ENCODE measurements at places on chromosomes 7 and 10. TPM values are rescaled to one million over a fixed set of nuclear protein-coding genes. Genes with fewer than 3 reads are reported as not detected.

DNA sequence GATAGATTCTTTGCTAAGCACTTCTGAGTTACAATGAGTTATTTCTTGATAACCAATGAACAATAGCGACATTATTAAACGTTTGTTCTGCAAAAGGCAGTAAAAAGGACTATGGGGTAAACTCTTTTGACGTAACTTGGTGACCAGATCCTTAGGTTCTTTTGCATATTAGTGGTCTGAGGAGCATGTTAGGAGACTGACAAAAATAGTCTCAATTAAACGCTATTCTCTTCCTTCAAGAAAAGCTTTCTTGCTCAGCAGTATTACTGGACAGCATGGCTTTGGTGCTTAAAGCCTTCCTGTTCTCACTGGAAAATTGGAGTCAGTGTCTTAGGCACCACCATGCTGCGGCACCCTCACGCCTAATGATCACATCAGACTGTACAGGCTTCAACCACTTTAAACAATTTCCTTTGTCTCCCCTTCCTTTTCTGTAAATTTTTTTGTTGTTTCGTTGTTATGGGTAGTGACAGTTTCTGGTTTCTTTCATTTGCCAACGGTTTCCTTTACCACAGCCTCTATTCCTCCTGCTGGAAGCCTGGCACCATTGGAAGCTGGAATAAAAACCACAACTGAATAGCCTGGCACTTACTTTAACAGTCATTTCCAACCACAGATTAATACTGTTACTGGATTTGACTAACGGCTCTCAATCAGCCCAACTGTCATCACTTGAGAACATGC, 49.2 kb upstream of the FAM133B start:
- DNase-seq: no peak

DNA sequence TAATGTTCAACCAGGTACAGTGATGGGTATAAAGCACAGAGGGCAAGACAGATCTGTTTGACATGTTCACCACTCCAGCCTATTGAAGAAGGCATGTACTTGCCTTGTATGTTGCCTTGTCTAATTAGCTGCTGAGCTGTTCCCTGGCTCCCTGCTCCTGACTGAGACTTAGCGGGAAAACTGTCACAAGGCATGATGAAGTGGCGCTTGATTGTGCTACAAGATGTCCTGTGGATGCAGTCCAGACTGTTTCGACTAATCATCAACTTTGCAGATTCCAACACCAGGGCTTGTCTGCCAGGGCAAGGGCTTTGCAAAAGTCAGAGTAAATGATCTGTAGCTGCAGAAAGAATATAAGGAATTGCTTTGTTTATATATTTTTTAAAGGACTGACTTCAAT, 136.2 kb upstream of the NRBF2 start:
- DNase-seq: no peak

- DNase-seq: no peak
Measured at GRCh38 chr7:1020849-1021251, 23.5 kb upstream of the GPR146 start.

- DNase-seq: no peak
Measured at GRCh38 chr10:7315906-7316305, 94.9 kb downstream of the SFMBT2 start.

GRCh38 chr10:76192151-76192550, 760.7 kb downstream of the LRMDA start:
- no peak for DNase-seq

DNA sequence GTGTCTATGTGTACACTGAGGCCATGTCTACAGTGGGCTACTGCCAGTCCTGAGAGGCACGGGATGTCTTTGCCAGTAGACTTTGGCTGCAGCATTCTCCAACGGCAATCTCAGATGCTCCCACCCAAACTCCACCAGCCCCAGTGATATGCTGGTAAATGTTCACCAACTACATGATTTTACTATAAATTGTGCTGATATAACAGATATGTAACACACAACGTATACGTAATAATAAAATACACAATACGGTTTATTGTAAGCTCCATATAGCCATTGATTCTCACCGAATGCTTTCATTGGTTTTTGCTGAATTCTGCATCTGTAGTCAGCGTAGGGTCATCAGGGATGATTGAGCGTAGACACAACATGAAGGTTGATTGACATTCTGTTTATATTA, 47.3 kb upstream of the C7orf33 start:
- no peak for DNase-seq

DNA sequence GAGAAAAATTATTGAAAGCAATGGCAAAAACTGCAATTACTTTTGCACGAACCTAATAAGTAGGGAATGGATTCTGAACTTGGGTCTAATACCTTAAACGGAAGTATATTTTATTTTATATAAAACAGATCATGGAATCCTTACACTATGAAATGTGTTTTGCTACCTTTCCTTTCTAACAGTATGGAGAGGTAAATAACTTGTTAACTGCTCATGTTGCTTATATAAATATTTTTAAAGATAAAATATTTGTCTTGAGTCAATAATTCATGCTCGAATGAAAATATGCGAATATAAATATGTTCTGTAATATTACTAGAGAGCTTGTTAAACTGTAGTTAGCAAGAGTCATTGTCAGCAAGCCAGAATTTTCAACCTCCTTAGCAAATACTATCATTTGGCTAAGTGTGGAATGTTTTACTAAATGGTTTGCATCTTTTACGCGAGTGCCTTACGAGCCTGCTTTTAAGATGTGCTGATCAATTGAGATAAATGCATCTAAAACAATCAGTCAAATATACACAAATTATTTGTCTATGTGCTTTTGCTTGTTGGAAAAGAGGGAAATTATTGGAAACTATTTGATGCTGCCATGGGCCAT, 5.9 kb downstream of the GNAT3 start:
- no peak for DNase-seq

DNA sequence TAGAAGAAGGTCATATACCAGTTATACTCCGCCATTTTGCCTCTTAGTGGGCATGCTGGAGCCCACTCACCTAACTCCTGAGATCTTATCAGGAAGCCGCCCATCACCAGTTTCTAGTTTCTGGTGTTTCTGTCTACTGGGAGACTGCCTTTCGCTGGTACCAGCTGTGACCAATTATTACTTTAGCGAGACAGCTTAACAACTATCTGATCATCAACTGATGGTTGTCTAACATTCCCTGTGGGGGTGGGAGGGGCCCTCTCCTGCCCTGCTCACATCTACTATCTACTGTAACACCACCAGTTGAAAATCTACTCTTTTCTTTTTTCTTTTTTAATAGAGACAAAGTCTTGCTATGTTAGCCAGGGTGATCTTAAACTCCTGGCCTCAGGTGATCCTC, 46.2 kb upstream of the C10orf67 start:
- DNase-seq: no peak

- DNase-seq: no peak
Measured at GRCh38 chr7:52705768-52706167, 329.7 kb upstream of the POM121L12 start.

- no peak for DNase-seq
Measured at GRCh38 chr7:136868496-136869000, at the start of gene CHRM2. TSS of gene CHRM2 (plus strand) at chr7:136868652. CDS start at chr7:137014866, 146,214 bp downstream.

GRCh38 chr10:112708461-112708860, 241.6 kb upstream of the TCF7L2 start:
- no peak for DNase-seq

- DNase-seq: no peak
Measured at GRCh38 chr7:80127412-80128160, 7.0 kb upstream of the GNAI1 start.

DNA sequence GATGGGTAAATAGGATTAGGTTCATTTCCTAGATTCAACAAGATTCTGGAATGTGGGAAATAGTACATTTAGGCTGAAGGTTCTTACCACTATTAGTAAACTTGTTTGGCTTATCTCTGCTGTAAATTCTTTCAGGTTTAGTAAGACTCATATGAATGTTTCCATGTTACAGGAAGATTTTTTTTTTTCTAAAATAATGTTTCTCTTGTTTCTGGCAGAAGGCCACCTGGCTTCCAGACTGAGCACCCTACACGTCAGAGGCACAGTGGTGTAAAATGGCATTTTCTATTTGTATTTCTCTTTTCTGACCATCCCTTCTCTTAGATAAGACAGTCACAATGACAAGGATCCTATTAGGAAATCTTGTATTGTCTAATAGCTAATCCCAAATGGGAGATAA, 22.7 kb upstream of the AASS start:
- DNase-seq: no peak

GRCh38 chr10:69885379-69886013, 83.8 kb downstream of the COL13A1 start:
- no peak for DNase-seq

- DNase-seq: no peak
Measured at GRCh38 chr7:105322655-105323277, 66.0 kb downstream of the SRPK2 start.

- DNase-seq: no peak
Measured at GRCh38 chr7:55140221-55140940, 121.6 kb downstream of the EGFR start.

DNA sequence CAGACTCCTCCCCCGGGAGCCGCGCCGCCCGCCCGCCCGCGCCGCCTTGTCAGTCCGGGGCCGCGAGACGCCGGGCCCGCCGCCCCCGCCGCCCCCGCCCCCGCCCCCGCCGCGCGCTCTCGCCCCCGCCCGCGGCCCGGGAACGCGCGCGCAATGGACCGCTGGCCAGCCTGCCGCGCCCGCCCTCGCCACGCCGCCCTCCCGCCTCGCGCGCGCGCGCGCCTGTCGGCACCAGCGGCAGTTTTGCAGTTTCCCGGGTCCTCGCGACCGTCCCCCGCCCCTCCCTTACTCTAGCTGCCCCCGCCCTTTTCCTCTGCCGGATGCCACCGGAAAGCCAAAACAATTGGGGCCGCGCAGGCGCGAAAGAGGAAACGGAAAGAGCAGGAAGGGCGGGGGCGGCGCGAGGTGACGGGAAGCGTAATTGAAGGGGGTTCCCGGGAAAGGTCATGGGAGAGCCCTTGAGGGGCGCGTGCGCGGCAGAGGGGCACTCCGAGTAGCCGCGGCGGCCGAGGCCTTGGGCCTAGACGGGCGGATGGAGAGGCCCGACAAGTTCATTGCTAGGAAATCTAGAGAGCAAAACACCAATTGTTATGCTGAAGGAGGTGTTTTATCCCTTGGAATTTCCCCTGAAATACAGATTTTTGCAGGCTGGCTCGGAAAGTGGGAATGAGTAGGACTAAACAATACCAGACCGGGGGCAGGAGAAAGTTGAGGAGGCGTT, 400 bp upstream of the KBTBD2 start:
- DNase-seq: no peak

DNA sequence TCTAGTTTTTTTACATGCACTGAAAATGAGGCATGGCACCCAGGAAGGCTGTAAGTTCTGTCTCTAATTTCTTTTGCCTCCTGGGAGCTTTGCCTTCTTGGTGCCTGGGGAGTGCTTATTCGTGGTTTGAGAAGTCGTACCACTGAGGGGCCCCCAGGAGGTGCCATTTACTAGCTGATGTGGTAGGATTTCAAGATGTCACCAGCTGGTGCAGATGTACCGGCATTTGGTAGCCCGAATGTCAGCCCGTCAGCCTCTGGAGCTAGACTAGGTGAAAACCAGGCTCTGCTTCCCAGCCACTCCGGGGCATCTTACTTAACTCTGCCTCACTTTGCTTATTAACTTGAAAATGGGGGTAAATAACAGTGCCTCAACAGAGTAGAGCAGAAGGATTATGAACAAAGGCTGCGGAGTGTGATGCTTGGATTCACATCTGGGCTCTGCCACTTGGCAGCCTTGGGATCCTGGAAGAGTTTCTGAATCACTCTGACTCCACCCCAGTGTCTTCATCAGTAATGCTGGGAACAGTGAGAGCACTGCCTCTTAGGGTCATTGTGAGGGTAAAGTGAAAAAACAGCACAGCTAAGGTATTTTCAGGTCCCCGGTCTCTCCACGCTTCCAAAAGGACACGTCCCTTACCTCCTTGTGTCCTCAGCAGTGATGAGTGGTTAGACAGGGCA, 31.4 kb upstream of the BTBD16 start:
- no peak for DNase-seq

GRCh38 chr7:25722856-25723255, 429.1 kb upstream of the NFE2L3 start:
- no peak for DNase-seq

DNA sequence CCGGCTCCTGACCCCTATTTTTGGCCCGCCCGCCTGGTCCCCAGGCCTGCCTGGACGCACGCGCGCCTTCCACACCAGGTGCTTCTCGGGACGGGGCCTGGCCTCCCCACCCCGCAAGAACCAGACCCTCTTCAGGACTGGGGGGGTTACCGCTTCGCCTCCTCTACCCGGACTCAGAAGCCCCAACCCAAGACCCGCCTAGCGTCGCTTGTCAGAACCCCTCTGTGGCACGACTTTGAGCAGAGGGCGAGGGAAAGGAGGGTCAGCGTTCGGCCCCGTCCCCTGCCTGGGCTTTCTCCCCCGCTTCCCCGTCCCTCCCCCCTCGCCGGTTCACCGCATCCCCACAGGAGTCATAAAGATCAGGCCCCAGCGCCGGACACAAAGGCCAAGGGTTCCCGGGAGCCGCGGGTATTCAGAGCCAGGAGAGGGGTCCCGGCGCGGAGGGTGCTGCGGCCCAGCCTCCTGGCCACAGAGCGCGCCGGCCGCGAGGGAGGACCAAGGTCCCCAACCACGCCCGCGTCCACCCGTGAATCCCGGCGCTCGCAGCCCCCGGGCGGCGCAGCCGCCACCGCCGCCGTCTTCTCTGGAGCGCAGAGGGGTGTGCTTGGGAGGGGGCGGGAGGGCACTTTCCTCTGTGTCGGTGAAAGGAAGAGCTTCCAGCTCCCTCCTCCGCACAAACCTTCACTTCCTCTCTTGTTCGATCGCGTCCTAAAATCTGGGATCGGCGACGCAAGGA, 351.9 kb downstream of the DNAJB6 start:
- DNase-seq: no peak

DNA sequence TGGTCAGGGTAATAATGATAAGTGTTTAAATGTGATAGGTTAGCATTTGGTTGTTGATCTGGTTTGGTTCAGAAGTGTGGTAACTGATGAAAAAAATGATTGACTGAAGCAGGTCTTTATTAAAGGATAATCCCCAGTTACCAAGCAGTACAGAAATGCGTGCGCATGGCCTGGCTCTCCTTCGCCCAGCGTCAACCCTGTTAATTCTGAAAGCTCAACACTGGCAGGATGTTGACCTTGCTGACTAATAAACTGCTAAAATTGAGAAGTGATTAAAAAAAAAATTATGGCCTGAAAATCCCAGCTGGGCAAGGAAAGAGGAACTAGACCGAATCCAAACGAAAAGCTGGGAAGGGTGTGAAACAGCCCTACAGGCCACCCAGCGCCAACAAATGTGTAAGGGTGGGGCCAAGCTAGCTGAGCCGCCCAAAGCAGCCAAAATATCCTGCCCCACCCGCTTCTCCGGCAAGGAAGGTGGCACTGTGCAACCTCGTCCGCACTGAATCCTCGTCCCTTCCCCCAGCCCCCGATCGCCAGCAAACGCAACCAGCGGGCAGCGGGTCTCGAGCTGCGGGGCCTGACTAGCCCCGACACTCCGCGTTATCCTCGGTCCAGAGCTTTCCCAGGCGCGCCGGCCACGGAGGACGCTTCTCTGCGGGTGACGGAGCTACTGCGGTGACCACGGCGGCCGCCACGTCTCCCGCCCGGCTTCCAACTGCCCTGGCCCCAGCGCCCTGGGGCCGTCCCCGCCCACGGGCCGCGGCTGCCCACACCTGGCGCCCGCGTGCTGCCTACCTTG, 561 bp downstream of the SHTN1 start:
- peak; percentile 47 for DNase-seq

Gene ABCC2
- total RNA-seq: 6.5 TPM

Gene NPY
- total RNA-seq: not detected

Gene PDZD7
- 1.8 TPM for total RNA-seq

Gene HMX3
- total RNA-seq: 15.2 TPM

Gene ANKRD30A
- not detected for total RNA-seq

Gene UPK3B
- 9.8 TPM for total RNA-seq

Gene GNB2
- 289 TPM for total RNA-seq

Gene OR2F2
- not detected for total RNA-seq

Gene LRRC18
- total RNA-seq: not detected

Gene TMEM130
- total RNA-seq: 0.41 TPM

Gene OR2A12
- not detected for total RNA-seq

Gene SLC26A3
- total RNA-seq: 0.36 TPM
